Mesothelial cell of epicardium (in vitro differentiated cells): ENCODE measurements at places on chromosomes 7 and 10.

DNA sequence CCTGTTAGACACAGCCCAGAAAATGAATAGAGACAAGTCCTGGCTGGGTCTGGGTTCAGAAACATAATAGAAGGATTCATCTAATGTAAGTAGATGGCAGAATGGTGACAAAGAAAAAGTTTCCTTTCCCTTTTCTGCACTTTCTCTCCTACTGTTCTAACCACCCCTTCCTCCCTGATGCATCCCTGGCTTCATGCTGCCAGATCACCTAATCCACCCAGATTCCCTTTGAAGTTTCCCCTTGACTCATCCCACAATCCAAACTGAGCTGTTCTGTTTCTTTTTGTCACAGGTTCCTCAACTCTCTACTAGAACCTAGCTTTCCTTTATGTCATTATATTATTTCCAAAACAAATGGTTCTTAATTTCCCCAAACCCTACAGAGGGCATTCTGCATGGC lies 1.1 kb upstream of the MACC1 start:
- no peaks in the 10 kb centered on the region for H3K36me3 ChIP-seq
- H3K4me1 ChIP-seq = peaks cover 23% of the 10 kb centered on the region
- no peaks in the 10 kb centered on the region for H3K27me3 ChIP-seq

DNA sequence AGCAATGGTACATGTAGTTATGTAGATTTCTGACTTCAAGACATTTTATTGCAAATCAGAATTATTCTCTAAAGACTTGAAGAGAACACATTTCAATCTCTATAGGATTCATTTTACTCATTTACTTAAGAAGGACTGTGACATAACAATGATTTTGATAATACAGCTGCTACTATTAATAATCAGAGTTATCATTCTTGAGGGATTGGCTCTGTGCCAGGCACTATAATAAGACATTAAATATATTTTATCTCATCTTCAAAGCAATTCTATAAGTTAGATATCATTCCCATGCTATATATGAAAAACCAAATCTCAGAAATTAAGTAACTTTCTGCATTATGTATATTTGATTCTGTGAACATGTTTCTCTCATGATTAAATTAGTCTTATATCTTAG lies 103.7 kb upstream of the CALCR start:
- no peak for DNase-seq
- no peak overlapping the region for H3K4me3 ChIP-seq
- H3K4me1 ChIP-seq = no peaks in the 10 kb centered on the region
- H3K27me3 ChIP-seq = no peaks in the 10 kb centered on the region

DNA sequence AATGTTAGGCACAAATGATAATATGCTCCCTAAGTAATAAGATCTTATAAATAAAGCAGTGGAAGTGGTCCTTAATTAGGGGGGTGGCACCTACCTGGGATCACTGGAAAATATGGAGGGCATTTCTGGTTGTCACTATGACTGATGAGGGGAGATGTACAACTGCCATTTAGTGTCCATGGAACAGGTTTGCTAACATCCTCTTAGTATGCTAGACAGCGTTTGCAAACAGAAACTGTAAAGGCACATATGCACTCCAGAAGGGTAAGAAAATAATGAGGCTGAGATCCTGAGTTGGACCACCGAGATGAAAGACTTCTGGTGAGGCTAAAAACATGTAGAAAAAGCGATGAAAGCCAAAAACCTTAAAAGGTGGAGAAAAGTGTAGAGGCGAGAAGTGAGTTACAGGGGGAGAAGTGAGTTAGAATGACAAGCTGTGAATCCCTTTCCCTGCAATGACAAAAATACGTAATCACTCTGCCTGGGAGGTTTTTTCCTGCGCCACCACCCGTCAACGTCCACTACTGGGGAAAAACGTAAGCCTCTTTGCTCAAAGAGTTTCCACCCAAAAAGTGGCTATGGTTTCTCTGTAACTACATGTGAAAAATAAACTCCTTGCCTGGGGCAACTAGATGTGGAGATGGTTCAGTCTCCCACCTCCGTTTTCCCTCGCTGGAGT lies 767 bp downstream of the KRIT1 start:
- H3K4me1 ChIP-seq = peaks cover 35% of the 10 kb centered on the region
- peaks cover 2% of the 10 kb centered on the region for H3K36me3 ChIP-seq
- peak overlapping the region; percentile 97 for H3K4me3 ChIP-seq
- no peaks in the 10 kb centered on the region for H3K27me3 ChIP-seq

DNA sequence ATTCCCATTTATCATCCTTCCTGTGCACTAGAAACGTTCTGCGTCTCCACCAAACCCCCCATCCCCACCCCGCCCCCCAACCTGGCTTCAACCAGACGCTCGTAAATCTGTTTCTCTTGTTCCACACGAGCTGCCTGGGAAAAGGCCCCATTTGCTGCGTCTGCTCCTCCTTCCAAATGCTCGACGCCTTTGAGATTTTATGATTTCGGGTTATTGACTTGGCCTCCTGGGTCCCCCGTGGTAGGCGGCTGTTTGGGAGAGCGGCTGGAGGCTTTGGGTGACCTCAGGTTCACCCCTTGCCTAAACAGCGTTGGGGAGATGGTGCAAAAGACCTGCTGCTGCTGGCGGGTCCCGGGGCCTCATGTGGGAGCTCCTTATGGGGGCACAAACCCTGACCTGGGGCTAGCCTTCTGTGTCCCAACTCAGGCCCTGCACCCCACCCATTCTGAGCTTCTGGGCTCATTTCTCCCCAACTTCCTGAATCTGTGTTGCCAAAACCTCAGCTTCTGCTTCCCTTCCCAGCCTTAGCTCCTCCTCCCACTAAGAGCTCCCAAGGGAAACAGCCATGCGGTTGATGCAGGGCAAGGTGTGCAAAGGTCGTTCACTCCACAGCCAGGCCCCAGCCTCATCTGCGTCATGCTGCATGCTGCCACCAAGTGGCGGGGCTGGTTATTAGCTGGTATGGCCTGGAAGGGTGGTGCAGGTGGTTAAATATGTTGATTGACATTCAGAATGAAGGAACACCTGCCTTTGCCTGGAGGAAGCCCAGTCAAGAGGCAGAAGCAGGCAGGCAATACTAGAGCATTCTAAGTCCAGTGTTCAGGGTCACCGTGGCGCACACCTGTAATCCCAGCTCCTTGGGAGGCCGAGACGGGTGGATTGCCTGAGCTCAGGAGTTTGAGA lies 49.1 kb upstream of the ELN start:
- peaks cover 58% of the 10 kb centered on the region for H3K4me1 ChIP-seq
- no peak overlapping the region for H3K4me3 ChIP-seq
- H3K27me3 ChIP-seq = no peaks in the 10 kb centered on the region
- no peak overlapping the region for H3K27ac ChIP-seq
- no peaks in the 10 kb centered on the region for H3K36me3 ChIP-seq

DNA sequence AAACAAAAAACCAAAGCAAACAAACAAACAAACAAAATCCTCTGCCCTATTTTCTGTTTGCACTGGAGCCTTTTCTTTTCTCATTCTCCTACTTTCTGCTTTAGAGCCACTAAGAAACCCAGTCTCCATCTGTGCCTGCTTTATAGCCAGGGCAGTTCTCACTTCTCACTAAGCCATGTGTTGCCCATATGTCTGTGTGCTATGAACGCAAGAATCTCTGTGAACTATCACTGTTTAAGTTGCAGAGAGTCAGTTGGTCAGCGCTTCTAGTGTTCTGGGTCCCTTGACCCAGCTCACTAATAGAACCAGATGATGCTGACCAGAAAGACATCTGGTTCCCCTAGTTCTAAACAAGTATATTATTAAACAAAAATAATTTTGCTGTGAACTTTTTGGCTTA lies 81.4 kb downstream of the FAM185A start:
- H3K4me1 ChIP-seq = peaks cover 22% of the 10 kb centered on the region
- no peak for DNase-seq
- H3K27ac ChIP-seq = no peak overlapping the region
- no peak overlapping the region for H3K4me3 ChIP-seq
- peaks cover 22% of the 10 kb centered on the region for H3K36me3 ChIP-seq

- no peaks in the 10 kb centered on the region for H3K27me3 ChIP-seq
- no peak for DNase-seq
- no peak overlapping the region for H3K4me3 ChIP-seq
- peaks cover 2% of the 10 kb centered on the region for H3K4me1 ChIP-seq
Observed at GRCh38 chr7:81887098-81888090, 117.5 kb upstream of the HGF start.

DNA sequence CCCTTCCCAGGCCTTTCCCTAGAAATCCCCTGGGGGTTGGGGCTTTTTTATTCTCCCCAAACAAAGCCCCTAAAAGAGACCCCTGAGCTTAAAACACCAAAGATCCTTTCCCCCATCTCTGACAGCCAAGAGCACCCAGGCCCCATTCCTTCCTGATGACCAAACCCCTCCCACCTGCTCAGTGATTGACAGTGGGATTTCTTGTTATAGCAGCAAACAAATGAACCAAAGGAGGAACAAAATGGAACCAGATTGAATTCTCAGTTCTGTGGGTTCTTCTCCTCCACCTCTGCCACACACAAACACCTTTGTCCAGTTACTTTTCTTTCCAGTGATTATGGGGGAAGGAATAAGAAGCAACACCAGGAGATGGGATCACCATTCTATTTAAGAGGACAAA lies 21.5 kb upstream of the CDHR3 start:
- no peak overlapping the region for H3K27ac ChIP-seq
- no peak overlapping the region for H3K4me3 ChIP-seq
- no peak for DNase-seq
- no peaks in the 10 kb centered on the region for H3K4me1 ChIP-seq
- no peaks in the 10 kb centered on the region for H3K27me3 ChIP-seq
- no peaks in the 10 kb centered on the region for H3K36me3 ChIP-seq

- peak overlapping the region; percentile 21 for H3K27ac ChIP-seq
- no peak for DNase-seq
- H3K36me3 ChIP-seq = peaks cover 27% of the 10 kb centered on the region
Observed at GRCh38 chr7:130154131-130154500, 51.1 kb downstream of the TMEM209 start.
